ENCODE measurements at places on chromosomes 11 and 22. TPM values are rescaled to one million over a fixed set of nuclear protein-coding genes. Genes with fewer than 3 reads are reported as not detected.
A peak's percentile ranks its signal among the peaks of the same experiment; 100 is the strongest.

- peak; percentile 87 for DNase-seq
Measured at GRCh38 chr22:29470159-29470855, 9.7 kb upstream of the NEFH start.

- DNase-seq: no peak
Measured at GRCh38 chr11:41051919-41052635, 407.4 kb downstream of the LRRC4C start.

GRCh38 chr11:59207988-59208451 is 4.7 kb downstream of the MPEG1 start:
- peak; percentile 13 for DNase-seq

DNA sequence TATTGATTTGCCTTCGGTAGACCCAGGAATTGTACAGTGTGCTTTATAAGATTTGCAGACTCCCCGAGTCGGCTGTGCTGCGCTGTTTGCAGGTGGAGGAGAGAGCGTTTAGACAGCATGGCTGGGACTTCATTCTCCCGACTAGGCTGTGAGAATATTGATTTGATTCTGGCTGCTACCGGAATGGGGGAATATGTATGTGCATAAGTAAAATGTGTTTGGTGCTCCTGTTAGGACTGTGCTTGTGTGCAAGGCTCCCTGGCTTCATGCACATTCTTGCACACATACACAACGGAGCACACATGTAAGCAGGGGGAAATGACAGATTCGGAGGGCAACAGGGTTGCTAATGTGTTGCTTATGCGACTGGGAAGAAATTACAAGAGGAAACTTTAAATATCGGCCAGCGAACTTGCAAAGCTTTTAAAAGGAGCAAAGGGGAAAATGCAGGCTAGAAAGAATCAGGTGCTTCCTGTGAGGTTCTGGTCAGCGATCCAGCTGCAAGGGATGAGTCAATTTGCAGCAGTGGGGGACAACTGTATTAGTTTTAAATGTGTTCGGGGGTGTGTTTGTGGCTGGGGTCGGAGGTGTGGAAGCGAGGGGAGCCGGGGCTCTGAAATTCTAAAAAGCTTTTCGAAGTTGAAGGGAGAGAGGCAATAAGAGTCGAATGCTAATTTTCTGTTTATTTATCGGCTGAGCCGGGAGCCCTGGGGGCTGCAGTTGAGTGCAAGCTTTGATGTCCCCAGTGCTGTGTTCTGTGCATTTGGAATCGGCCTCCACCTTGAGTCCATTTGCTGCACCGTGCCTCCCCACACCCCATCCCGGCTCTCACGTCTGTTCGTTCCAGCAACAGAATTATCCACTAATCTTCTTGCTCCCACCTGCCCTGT is 731 bp downstream of the NTM start:
- DNase-seq: no peak

DNA sequence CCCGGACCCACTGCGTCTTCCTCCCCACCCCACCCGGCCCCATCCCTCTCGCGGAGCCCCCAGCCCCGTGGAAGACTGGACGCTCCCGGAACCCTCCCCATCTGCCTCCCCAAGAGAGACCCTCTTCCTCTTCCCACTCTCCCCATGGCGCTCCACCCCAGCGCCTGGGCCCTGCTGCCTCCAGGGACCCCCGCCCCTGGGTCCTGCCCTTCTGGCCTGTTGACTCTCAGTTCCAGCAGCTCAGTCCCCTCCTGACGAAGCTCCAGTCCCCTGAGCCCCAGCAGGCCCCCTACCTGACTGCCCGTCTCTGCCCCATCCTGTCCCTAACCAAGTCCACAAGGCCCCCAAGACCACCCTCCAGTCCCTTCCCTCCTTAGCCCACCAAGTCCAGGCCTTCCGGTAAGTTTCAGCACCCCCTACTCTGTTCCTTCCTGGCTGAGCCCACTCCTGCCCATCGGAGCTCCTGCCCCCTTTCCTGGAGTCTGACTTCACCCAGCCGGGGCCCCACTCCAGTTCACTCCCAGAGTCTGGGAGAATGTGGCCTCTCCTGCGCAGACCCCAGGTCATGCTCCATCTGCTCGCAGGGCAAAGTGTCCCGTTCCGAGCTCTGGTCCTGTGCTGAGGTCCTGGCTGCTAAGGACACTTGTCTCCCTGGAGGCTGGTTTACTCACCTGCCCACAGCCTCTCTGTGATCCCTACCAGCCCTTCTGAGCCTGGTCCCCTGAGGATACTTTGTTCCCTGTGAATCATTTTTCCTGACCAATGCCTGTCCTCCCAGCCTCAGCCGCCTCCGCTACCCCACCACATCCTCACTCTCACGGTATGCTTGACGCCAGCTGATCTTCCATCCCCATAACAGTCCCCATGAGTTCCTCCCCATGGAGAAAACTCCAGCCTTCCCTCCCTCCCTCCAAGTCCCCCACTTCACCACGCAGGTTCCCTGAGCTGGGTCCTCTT is 722 bp downstream of the IFITM10 start:
- no peak for DNase-seq

DNA sequence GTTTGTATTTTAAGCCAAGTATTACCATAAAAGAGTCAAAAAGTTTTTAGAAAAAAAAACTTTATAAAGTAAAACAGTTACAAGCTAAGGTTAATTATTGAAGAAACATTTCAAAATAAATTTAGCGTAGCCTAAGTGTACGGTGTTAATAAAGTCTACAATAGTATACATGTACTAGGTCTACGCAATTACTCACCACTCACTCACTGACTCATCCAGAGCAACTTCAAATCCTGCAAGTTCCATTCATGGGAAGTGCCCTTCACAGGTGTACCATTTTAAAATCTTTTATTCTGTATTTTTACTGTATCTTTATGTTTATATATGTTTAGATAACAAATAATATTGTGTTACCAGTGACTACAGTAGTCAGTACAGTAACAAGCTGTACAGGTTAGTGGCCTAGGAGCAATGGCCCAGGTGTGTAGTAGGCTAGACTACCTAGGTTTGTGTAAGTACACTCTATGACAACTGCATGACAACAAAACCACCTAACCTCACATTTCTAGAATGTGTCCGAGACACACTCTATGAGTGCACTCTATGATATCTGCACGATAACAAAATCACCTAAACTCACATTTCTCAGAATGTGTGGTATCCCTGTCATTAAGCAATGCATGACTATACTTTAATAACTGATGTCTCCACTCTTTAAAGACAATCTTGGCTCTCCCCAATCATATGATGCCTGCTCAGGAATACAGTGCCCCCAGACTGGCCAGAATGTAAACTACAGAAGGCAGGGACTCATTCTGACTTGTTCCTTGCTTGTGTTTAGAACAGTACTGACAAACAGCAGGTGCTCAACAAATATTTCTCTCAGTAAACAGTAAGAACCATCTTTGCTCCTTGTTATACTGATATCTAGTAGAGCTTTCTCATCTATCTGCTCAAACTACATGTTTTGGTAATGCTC is 21.2 kb downstream of the KMT5B start:
- no peak for DNase-seq

DNA sequence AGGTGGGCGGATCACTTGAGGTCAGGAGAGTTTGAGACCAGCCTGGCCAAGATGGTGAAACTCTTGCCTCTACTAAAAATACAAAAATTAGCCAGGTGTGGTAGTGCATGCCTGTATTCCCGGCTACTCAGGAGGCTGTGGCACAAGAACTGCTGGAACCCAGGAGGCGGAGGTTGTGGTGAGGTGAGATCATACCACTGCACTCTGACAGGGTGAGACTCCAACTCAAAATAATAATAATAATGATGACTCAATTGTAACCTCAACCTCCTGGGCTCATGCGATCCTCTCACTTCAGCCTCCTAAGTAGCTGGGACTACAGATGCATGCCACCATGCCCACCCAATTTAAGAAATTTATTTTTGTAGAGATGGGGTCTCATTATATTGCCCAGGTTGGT is 15.6 kb upstream of the CHRNA10 start:
- DNase-seq: no peak

DNA sequence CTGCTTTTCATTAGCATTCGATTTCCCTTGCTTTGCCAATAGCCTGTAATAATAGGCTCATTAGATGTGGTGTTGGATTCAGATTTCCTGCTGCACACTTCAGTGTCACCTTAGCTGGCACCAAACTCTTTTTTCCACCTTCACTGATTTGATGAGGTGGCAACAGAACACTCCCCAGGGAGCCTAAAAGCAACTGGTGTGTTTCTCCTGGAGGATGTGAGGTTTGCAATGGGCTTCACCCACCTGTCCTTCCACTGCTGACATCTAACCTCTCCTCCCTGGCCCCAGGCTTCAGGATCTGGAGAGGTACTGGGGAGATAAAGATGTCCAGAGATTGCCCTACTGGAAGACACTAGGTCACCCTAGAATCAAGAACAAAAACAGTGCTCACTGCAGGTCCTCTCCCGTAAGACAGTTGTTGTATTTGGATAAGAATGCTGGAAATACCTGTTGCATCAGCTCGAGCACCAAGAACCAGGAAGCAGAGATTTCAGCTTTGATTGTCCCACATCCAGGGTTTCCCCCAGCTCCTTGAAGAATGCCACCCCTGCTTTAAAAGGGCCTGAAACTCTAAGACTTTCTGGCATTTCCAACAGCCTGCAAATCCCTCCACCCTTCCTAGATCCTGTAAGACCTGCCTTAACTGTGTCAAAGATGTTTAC is 96.9 kb downstream of the SLC1A2 start:
- DNase-seq: no peak

- DNase-seq: no peak
Measured at GRCh38 chr11:65886826-65887722, 1.2 kb downstream of the FIBP start.

- DNase-seq: no peak
Measured at GRCh38 chr11:36363361-36364268, 67.5 kb downstream of the PRR5L start.

- no peak for DNase-seq
Measured at GRCh38 chr11:126485986-126486635, 130.6 kb downstream of the ST3GAL4 start.

DNA sequence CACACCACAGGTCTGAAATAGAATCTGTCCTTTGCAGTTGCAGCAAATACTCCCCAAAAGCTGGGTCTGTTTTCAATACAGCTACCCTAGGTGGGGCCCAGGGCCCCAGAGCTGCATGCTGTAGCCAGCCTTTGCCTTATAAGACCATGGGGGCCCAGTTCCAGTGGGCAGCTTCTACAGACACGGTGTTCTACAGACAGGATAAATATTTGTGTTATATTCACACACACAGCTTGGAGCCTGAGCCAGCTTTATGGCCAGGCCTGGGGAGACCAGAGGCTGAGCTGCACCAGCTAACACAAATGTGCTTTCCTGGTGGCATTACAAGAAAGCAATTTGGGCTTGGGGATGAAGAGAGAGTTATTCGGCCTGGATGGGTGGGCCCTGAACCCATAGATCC is 151.8 kb upstream of the NCAM1 start:
- DNase-seq: no peak

GRCh38 chr22:17705951-17706900 is 67.7 kb downstream of the BCL2L13 start:
- no peak for DNase-seq

GRCh38 chr11:57640068-57640800 is 9.5 kb downstream of the YPEL4 start:
- no peak for DNase-seq

- no peak for DNase-seq
Measured at GRCh38 chr11:65590240-65590738, 5.3 kb downstream of the KCNK7 start.

- DNase-seq: no peak
Measured at GRCh38 chr11:91265946-91266345, 958.7 kb upstream of the FAT3 start.

GRCh38 chr11:72297828-72298227 is 53.9 kb upstream of the PHOX2A start:
- DNase-seq: no peak

GRCh38 chr22:23305922-23306374 is 125.6 kb downstream of the BCR start:
- DNase-seq: no peak

GRCh38 chr11:2259466-2259830 is 10.9 kb downstream of the ASCL2 start:
- DNase-seq: no peak

GRCh38 chr11:76321820-76322524 is 59.0 kb downstream of the THAP12 start:
- DNase-seq: no peak

GRCh38 chr11:110027627-110028371 is 65.4 kb upstream of the ZC3H12C start:
- DNase-seq: no peak

- no peak for DNase-seq
Measured at GRCh38 chr11:76067099-76067498, 139.2 kb downstream of the WNT11 start.

GRCh38 chr22:47902646-47903180 is 1140.3 kb downstream of the TBC1D22A start:
- DNase-seq: no peak

- no peak for DNase-seq
Measured at GRCh38 chr11:61037441-61038093, 64.7 kb upstream of the CD5 start.

GRCh38 chr11:9253086-9253485 is 12.1 kb downstream of the DENND5A start:
- DNase-seq: no peak

DNA sequence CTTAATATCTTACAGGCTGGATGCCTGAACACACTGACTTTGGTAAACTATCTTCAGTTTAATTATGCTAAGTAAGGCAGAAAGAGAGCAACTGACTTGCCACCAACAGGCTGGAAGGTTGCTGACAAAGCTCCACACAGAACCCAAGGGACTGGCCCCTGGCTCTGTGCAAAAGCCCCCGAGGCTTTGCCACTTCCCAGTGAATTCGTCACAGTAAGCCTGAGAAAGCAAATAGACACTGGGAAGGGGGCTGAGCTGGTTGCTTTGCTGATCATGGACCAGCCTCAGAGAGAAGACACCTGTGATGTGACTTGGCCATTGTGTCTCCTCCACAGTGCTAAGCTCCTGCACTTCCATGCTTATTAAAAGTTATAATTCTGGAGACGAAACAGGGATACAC is 91.7 kb downstream of the BLID start:
- no peak for DNase-seq

- no peak for DNase-seq
Measured at GRCh38 chr22:19674129-19674928, 40.0 kb upstream of the SEPTIN5 start.

GRCh38 chr22:20989323-20990138 is 7.4 kb downstream of the LZTR1 start:
- no peak for DNase-seq

- no peak for DNase-seq
Measured at GRCh38 chr11:19697721-19698121, 14.9 kb upstream of the NAV2 start.

SYT7 gene
- total RNA-seq: 4.1 TPM

TRPM5 gene
- total RNA-seq: 0.09 TPM

AQP11 gene
- 2.1 TPM for total RNA-seq

NXPE4 gene
- not detected for total RNA-seq

LGALS12 gene
- total RNA-seq: not detected

BDNF gene
- 0.07 TPM for total RNA-seq

SNX32 gene
- total RNA-seq: 1.9 TPM

MYEOV gene
- 0.16 TPM for total RNA-seq

MADD gene
- total RNA-seq: 56.2 TPM

Measured in neural crest cell (in vitro differentiated cells).